H4 (cell line): ENCODE measurements at places on chromosomes 5 and 9. TPM values are rescaled to one million over a fixed set of nuclear protein-coding genes. Genes with fewer than 3 reads are reported as not detected.

The OBP2B gene
- not detected in 2 replicates for total RNA-seq

The TRIM36 gene
- total RNA-seq = 7.5 and 20.0 TPM in 2 replicates

The SLC6A18 gene
- total RNA-seq = not detected in 2 replicates

The MSX2 gene
- 71.1 and 73.6 TPM in 2 replicates for total RNA-seq

The DDX4 gene
- not detected in 2 replicates for total RNA-seq
